Osteoblast (primary cell): ENCODE measurements at places on chromosomes 6 and 20.

DNA sequence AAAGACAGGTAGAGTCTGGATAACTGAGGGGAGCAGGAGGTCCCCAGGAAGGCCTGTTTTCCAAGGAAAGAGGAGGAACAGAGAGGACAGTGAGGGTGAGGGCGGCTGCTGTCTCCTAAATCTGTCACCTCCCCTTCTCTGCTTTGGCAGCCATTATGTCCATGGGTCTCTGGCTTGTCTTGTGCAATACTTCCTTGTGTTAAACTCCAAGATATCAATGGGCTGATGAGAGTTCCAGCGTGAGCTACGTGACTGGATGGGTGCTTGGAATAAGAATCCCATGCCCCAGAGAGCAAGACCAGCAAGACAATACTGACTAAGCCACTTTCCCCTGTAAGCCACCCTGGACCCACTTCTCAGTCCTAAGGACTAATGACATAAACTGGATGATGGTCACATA, 26.3 kb upstream of the DNAAF9 start:
- DNase-seq, result no peak

- DNase-seq, result no peak
These were observed 59.4 kb downstream of the PLCG1 start for GRCh38 chr20:41196653-41197225.

DNA sequence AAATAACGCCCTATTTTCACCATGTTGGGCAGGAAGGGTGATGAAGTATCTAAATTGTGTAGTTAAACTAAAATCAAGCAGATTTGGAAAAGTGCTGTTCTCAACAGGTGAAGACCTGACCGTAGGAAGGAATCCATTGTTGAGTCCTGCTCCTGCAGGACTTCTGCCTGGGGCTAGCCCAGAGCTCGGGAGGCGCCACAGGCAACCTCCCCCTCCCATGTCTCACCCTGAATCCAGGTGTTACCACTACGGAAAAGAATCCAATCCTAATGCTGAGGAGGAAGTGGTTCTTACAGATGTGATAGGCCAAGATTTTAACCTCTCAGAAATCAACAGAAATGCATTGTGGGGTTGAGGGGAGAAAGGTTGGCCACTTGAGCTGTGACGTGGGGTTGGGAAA, 30.2 kb downstream of the RAB22A start:
- DNase-seq, result no peak

DNA sequence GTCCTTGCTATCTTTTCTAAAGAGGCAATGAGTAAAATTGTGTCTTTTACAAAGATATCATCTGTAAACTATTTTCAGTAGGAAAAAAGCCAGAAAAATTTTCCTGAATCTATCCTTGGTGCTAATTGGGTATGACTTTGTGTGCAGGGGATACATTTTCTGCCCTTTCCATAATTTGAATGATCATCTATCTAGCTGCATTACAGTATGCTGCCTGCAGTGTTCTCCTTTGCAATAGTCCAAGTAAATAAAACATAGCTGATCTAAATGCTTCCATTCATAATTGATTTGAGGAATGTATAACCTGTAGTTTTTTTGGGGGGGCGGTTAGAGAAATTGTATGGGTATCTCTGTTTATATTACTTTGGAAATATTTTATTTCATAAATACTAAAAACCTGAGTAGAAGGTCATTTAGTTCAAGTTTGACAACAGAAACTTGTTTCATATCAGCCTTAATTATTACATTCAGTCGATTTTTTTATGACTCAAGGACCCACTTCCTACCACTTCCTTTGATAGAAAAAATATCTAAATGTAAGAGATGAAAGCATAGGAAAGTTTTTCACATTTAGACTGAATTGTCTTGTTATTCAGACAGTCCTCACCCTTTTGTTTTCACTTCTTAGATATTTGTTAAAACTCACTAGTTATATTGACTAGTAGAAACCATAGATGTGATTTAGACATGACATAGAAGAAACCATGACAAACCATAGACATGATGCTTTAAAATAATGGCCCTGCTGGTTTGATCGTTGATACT, 75.3 kb downstream of the AIG1 start:
- DNase-seq, result no peak

DNA sequence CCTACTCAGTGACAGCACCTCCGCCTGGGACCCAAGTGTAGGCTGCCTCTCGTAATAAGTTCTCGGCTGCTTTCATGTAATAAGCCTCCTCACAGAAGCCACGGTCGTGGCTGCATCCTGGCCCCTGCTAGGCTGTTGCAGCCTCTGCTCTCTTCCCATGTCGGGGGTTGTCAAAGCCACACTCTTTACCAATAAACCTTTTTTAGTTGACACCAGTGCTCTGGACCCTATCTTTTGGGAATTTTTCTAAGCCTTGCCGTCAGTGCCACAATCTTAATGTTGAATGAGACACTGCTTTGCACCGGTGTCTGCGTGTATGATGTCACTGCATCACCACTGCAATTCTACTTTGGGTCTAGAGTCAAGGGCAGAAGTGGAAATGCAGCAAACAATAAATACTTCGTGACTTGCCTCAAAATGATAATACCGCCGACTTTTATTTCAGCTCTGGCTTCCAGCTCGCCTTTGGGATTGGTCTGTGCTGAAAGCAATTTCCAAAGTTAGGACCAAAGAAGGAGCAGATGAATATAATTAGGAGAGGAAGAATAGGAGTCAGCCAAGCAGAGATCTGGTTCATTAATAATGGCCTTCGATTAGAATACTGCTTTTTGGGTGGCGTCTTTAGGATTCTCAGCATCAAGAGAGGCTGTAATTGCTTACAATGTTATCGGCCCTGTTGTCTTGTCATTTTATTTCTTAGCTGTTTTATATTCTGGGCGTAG, 57.6 kb upstream of the CCN6 start:
- no peak for DNase-seq

DNA sequence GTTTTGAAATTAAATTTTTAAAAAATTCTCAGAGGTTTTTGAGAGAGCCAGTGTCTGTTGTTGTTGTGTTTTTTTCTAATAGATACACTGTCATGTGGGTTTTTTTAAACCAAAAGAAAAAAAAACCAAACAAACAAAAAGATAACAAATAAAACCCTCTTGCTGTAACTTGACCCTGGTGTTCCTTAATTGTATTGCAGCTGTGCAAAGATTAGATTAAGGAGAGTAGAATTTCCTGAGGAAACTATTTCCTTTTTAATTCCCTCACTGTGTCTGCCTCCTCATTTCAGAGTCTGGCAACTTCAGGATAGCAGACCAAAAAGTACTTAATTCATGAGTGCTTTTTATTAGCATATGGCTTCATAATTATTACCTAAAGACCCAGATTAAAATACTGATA, 281.9 kb downstream of the EPM2A start:
- DNase-seq, result peak; percentile 1

GRCh38 chr20:50580842-50581544, 70.8 kb downstream of the PTPN1 start:
- DNase-seq, result peak; percentile 84

GRCh38 chr20:42530855-42531448, 658.8 kb downstream of the PTPRT start:
- peak; percentile 25 for DNase-seq

- DNase-seq, result peak; percentile 88
These were observed 526 bp downstream of the SULF2 start for GRCh38 chr20:47784599-47785310.

DNA sequence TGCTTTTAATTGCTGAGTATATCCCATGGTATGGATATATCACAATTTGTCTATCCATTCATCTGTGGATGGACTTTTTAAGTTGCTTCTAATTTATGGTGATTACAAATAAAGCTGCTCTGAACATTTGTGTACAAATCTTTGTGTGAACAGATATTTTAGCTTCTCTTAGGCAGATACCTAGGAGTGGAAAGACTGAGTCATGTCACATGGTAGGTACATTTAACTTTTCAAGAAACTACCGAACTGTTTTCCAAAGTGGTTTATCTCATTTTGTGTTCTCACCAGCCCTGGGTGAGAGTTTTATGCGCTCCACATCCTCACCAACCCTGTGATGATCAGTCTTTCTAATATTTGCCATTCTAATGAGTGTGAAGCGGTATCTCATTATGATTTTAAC, 31.0 kb upstream of the ZNFX1 start:
- no peak for DNase-seq

DNA sequence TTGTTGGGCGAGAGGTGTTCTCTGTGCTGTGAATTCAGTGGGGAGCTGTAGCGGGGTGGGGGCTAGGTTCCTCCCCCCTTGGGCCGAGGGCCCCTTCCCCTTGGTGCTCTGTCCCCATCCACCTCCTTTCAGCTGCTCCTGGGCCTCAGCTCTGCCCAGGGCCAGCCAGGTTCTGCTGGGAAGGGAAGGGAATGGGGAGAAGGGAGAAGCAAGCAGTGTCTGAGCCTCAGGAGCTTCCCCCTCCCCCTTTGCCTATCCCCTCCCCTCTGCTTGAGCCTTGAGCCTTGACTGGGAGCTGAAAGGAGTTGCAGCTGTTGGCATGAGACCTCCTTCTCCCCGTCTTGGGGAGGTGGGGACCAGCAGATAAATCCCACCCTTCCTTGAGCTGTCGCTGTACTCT, 576 bp upstream of the RRP36 start:
- DNase-seq, result peak; percentile 51

DNA sequence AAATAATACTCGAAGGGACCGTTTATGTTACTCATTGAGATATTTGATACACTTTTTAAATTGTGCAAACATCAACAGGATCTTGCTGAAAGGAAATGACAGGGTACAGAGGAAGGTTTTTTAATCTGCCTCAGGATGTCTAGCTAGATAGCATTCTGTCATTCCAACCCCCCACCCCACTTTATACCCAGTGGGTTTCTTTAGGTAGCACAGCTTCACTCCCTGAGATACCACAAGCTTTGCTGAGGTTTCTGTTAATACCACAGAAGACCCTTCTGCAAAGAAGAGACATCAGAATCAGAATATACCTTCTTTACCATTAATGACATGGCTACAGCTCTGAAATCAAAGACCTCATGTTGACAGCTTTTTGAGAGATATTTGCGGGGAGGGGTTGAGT, 1.3 kb downstream of the PHACTR2 start:
- no peak for DNase-seq

DNA sequence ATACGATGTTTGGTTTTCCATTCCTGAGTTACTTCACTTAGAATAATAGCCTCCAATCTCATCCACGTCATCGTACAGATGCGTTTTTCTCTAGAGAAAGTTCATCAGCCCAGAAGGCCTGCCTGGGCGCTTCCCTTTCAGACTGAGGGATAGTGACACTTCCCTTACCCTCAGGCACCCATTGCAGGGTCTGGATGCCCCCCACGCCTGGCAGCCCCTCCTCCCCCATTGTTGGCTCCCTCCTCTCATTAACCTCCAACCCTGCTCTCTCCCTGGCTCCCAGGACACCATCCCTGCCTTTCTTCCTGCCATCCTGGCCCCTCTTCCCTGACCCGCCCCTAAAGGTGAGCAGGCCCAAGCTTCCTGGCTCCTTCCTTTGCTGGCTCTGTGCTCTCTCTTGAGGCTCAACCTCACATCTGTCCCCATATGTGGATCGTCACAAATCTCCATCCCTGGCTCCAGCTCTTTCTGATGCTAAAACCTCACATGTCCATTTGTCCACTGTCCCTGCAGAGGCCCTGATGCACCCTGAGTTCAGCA, 145.2 kb downstream of the SYCP2 start:
- no peak for DNase-seq

DNA sequence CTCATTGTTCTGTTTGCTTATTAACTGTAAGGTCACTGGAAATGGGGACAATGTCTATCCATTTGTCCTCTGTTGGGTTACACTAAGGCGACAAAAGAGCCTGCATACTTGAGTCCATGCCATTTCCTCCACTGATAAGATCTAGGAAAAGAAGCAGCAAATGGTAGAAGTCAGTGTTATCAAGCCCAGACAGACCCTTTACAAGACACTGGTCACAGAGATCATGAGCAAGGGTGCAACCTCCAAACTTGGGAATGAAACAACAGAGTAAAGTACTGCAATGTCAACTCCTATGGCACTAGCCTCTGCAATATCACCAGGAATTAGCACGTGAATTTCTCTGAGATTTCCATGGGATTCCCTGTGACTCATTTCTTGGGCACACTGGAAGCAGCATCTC, 126.9 kb downstream of the ID4 start:
- no peak for DNase-seq

GRCh38 chr20:17557675-17558006, 12.2 kb upstream of the DSTN start:
- peak; percentile 60 for DNase-seq

DNA sequence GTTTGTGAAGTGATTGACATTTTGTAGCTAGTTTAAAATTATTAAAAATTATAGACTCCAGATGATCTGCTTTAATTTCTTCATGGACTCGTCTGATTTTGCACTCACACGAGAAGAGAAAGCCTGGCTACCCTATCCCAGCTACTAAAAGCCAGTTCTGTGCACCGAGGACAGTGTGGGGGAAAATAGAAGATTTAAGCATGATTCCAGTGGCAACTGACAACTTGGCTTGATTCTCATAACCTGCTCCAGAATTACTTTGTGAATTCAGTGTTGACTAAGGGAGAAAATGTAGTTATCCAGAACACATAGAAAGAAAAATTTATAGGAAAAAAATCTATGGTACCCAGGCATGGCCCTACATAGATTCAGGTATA, 88.7 kb downstream of the SNAP25 start:
- DNase-seq, result no peak

- DNase-seq, result peak; percentile 10
These were observed 3.5 kb upstream of the APOBEC2 start for GRCh38 chr6:41049521-41049920.

DNA sequence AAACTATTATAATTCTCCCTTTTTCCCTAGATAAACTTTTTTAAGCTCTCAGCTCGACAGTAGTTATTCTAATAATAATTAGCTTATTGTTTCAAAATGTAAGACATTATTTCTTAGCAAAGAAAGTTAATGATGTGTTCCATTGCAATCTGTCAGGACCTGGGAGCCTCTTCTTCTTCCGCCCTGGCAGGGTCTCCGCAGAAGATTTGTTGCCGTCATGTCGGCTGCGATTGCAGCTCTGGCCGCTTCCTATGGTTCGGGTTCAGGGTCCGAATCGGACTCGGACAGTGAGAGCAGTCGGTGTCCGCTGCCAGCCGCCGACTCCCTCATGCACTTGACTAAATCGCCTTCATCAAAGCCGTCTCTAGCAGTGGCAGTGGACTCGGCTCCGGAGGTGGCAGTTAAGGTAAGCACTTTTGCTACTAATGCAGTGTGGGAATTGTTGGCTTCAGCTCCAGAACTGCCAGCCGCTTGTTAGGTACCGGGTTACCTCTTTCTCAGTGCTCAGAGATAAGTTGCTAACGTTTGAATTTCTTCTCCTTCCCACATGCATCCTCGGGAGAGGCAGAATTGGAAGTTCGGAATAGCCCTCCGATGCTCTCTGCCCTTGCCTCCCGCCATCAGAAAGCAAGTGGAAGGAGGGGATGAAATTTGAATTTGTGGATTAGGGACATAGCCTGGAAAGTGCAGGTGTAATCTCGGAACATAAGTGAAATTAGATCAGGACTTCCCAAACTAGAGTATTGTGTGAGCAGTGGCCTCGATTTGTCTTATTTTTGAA, at the start of gene CDC40:
Gene CDC40, plus strand, starts transcription at position 200 of the 781 bp plus-strand sequence. Its CDS starts 18 bp downstream, at position 218.
- DNase-seq, result peak; percentile 81
